ENCODE measurements at places on chromosomes 5 and 9. TPM values are rescaled to one million over a fixed set of nuclear protein-coding genes. Genes with fewer than 3 reads are reported as not detected.

CA9 gene
- 0.30 TPM for total RNA-seq

EPB41L4B gene
- total RNA-seq, result not detected

ZNF484 gene
- 11.5 TPM for total RNA-seq

DPYSL3 gene
- 0.09 TPM for total RNA-seq

PCDHGB6 gene
- total RNA-seq, result 0.25 TPM

Data from T-helper 2 cell treated with Interferon-gamma antibody and Interleukin-4, amounts not matched to agents 100 ng/mL and 5 ng/mL, for 36 hours (primary cell).